ENCODE measurements at places on chromosomes 11 and 22. TPM values are rescaled to one million over a fixed set of nuclear protein-coding genes. Genes with fewer than 3 reads are reported as not detected.

SPECC1L gene
- 23.9 TPM for total RNA-seq

FTH1 gene
- 2,524 TPM for total RNA-seq

IMMP1L gene
- 2.0 TPM for total RNA-seq

ROBO3 gene
- total RNA-seq = 16.0 TPM

GATD1 gene
- total RNA-seq = 46.0 TPM

DGCR6 gene
- 1.4 TPM for total RNA-seq

OR4A16 gene
- not detected for total RNA-seq

LMNTD2 gene
- total RNA-seq = 0.60 TPM

CALCA gene
- not detected for total RNA-seq

NRIP3 gene
- 0.94 TPM for total RNA-seq

BTBD18 gene
- total RNA-seq = not detected

OR2D2 gene
- not detected for total RNA-seq

TBX10 gene
- not detected for total RNA-seq

UPB1 gene
- not detected for total RNA-seq

PAX6 gene
- not detected for total RNA-seq

TRIM48 gene
- total RNA-seq = not detected

SCGB2A2 gene
- not detected for total RNA-seq

NXPE1 gene
- not detected for total RNA-seq

DBX1 gene
- not detected for total RNA-seq

RASGRP2 gene
- 0.68 TPM for total RNA-seq

CLMP gene
- 81.6 TPM for total RNA-seq

CASP5 gene
- not detected for total RNA-seq

OR2AG2 gene
- not detected for total RNA-seq

CTSW gene
- total RNA-seq = not detected

CLCF1 gene
- total RNA-seq = 12.0 TPM

INSC gene
- 0.17 TPM for total RNA-seq

IGLL1 gene
- not detected for total RNA-seq

TTC28 gene
- total RNA-seq = 23.0 TPM

SEPTIN3 gene
- 0.35 TPM for total RNA-seq

TMPRSS4 gene
- not detected for total RNA-seq

GANAB gene
- 265 TPM for total RNA-seq

SYT8 gene
- 0.35 TPM for total RNA-seq

LRRC74B gene
- not detected for total RNA-seq

SLC3A2 gene
- 211 TPM for total RNA-seq
